ENCODE measurements at places on chromosomes 13 and 19. TPM values are rescaled to one million over a fixed set of nuclear protein-coding genes. Genes with fewer than 3 reads are reported as not detected.

DNA sequence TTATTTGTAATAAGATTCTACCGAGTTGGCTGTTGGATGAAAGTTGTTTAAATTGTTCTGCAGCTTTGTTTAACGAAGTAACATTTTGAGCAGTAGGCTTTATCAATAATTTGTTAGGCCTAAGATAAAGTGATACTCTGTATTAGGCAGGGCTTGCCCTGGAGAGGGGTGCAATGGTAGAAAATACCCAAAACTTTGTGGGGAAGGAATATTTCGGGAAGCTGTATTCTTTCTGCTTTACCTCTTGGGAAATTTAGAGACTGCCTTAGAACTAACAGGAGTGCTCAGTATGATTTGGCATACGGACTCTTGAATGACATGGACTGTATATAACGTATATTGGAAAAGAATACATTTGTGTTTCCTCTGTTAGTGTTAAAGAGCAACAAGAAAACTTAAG lies 2.5 kb downstream of the PDS5B start:
- no peak for DNase-seq

GRCh38 chr19:46179076-46179759 lies 31.2 kb downstream of the IGFL2 start:
- no peak for DNase-seq

PCID2 gene
- total RNA-seq = 65.6 TPM

- no peak for DNase-seq
Measured at GRCh38 chr13:28964803-28965202, 144.7 kb downstream of the MTUS2 start.

Data from activated naive CD8-positive, alpha-beta T cell treated with anti-CD3 and anti-CD28 coated beads for 36 hours (primary cell).